ENCODE measurements at places on chromosomes 13 and 19.

- no peak for DNase-seq
Measured at GRCh38 chr19:1627194-1627593, 21.9 kb upstream of the UQCR11 start.

- DNase-seq: no peak
Measured at GRCh38 chr13:110443622-110444225, 117.8 kb downstream of the RAB20 start.

DNA sequence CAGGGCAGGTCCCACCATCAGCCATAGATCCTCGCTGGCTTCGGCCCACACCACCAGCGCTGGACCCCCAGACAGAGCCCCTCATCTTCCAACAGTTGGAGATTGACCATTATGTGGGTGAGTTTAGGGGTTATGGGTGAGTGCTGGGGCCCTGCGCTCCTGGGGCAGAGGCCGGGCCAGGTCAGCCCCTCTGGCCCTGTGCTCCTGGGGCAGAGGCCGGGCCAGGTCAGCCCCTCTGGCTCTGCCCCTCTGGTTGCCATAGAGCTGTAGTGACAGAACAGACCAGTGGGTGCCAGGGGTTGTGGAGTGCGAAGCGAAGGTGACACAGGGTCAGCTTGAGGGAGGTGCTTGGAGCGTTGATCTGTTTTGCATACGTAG is 15.2 kb downstream of the POLD1 start:
- DNase-seq: no peak

GRCh38 chr13:30638301-30638700 is 20.6 kb downstream of the USPL1 start:
- no peak for DNase-seq

DNA sequence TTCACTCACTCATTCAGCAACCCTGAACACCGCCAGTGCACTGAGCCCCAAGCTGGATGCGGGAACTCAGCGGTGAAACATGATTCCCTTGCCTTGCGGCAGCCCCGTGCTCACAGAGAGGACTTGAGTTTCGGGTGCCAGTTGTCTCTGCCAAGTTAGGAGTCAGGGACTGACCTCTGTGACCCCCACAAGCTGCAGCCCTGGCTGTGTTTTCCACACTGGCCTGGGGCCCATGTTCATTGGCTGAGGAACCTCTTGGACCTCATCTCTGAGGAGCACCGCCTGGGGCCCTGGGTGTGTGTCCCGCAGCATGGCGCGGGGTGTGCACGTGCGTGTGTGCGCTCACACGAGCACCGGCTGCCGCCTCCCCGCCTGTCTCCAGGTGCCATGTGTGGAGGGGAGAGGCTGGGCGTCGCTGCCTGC is 31.0 kb downstream of the CAPN12 start:
- no peak for DNase-seq

- DNase-seq: no peak
Measured at GRCh38 chr19:47146920-47147319, 16.3 kb downstream of the SAE1 start.

DNA sequence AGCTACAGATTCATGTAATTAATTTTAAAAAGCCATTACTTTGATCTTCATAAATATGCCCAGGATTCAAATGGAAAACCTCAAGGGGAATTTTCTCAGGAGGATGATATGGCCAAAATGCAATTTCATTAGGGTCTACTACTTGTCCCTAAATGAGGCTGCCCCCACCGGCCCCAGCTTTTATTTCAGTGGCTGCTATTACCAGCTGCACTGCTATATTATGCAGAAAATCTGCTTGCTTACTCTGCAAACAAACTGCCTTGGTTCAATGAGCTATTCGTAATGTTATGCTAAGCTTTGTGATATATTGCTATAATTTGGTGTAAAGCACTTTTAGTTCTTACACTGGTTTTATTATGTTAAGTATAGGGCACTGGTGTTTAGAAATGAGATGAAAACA is 137.3 kb upstream of the TMTC4 start:
- DNase-seq: no peak

DNA sequence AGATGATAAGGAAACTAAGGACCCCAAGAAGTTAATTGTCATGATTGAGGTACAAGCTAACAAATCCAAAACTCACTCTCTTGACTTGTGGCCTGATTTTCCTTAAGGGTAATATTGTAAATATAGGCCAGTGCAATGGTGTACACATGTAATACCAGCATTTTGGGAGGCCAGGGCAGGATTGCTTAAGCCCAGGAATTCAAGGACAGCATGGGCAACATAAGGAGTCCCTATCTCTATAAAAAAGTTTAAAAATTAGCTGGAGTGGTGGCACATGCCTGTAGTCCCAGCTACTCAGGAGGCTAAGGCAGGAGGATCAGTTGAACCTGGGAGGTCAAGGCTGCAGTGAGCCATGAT is 28.7 kb upstream of the GARRE1 start:
- no peak for DNase-seq

DNA sequence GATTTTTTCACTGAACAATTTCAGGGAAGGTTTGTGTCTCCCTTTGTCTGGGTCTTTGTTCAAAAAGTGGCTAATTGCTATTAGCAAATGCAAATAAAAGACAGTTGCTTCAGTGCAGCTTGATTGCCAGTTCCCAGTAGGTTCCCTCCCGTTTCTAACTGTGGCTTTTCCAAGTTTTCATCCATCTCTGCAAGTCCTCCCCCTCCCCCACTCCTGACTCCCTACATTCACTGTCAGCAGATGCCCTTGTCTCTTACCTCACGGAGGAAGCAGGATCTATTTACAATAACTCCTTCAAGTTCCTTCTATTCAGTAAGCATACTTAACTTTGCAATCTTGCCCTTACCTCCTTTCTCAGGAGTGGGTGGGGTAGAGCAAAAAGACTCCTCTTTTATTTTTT is 55.4 kb upstream of the SCEL start:
- no peak for DNase-seq

- no peak for DNase-seq
Measured at GRCh38 chr13:104976986-104977385, 1558.5 kb downstream of the EFNB2 start.

GRCh38 chr19:2150794-2151338 is 500 bp downstream of the AP3D1 start:
- peak; percentile 11 for DNase-seq

GRCh38 chr13:73058432-73058735 is 421 bp upstream of the KLF5 start:
- DNase-seq: no peak

- peak; percentile 45 for DNase-seq
Measured at GRCh38 chr13:41588899-41589298, 131.5 kb downstream of the RGCC start.

GRCh38 chr13:110850840-110851239 is 64.0 kb downstream of the ANKRD10 start:
- no peak for DNase-seq
